ENCODE measurements at places on chromosomes 5 and 9.

GRCh38 chr5:140840978-140841962 is at the start of gene PCDHA8:
TSS of gene PCDHA8 (plus strand) at chr5:140841187. CDS start at chr5:140841322, 135 bp downstream.
- DNase-seq, result peak; percentile 43

DNA sequence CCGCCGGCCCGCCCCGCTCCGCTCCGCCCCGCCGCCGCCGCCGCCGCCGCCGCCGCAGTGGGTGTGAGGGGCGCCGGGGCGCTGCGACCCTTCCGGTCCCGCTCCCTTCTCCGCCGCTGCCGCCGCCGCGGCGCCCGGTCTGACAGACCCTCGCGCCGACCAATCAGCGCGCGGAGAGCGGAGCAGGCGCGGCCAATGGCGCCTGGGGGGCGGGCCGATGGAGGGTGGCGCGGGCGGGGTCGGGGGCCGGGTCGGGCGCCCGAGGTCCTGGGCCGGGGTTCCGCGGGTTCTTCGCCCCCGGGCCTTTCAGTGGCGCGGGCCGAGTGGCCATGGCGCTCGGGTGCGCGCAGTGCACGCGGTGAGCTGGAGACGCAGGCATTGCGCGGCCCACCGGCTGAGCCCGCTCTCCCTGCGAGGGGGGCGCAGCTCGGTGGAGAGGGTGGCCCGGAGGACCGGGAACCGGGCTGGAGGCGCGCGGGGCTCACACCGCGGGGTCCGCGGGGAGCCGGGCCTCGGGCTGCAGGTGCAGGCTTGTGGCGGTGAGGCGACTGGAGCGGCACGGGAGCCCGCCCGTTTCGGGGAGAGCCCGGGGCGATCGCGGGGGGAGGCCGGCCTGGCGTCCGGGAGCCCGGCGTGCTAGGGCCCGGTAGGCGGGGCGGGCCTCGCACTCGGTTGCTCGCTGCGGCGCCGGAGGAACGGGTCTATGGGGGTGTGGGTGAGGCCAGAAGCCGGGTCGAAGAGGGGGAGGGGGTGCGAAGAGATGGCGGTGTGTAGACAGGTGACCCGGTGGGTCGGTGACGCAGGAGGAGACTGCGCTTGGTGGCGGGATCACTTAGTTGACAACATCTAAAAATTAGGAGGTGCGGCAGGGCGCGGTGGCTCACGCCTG is at the start of gene MAPK9:
TSS of gene MAPK9 (minus strand) at position 141 of the 889 bp plus-strand sequence. CDS start 11,522 bp downstream, outside the sequence.
- peak; percentile 97 for DNase-seq

DNA sequence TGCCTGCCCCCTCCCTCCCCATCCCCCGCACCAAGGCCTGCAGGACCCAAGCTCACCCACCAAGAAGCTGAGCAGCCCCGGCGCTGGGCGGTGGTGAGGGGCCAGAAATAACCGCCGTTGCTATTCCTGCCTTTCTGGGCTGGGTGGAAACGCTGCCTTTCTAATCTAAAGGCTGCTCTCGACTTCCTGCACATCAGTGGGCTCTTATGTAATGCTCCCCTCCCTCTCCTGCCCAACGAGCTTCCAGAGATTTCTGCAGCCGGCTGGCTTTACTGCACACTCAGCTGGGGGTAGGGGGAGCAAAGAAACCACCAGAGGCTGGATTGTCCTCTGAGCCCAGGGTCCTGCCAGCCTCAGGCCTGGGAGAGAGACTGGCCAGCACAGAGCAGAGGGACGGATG is 6.9 kb upstream of the EGR1 start:
- DNase-seq, result no peak

- DNase-seq, result no peak
These were observed 13.7 kb upstream of the CAMSAP1 start for GRCh38 chr9:135920973-135921585.

- DNase-seq, result peak; percentile 10
These were observed 14.6 kb downstream of the NREP start for GRCh38 chr5:111742177-111742994.

- no peak for DNase-seq
These were observed 17.7 kb downstream of the NINJ1 start for GRCh38 chr9:93116072-93116961.

DNA sequence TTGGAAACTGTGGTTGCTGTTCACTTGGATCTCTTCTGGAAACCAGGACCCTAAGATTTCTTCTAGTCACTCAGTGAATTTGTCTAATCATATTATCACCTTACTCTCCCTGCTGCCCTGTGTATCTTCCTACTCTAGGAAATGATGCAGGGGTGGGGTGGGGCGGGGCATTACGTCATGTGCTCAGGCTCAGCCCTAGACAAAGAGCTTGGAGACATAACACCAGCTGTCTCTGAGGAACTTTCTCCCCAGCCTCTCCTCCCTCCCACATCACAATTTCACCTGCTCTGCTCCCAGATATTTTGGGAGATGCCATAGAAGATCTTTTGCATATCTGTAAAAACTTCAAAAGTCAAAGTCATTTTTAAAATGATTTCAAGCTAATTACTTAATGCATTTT is 470.4 kb downstream of the ZSWIM6 start:
- DNase-seq, result no peak

All from HEK293T (cell line).